Stimulated activated CD4-positive, alpha-beta T cell treated with anti-CD3 and anti-CD28 coated beads, Interleukin-1b, Interleukin-23, amount 100 ng/mL, for 4 hours (primary cell): ENCODE measurements at places on chromosomes 2 and 18.

DNA sequence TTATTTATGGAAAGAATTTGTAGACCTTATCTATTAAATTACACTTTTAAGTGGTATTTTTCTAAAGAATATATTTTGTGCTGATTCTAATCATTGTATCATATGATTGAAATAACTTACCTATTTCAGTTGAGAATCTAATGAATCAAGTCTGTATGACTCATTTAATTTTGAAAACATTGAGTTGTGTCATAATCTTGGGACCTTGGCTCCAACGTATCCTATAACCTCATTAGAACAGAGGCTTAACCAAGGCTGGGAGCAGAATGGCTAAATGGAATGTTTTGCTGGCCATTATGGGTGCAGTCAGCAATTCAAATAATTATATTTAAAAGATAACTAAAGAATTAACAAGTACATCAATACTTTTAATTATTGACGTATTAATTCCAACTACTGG lies 19.6 kb upstream of the GULP1 start:
- no peak for DNase-seq

- no peak for DNase-seq
Observed at GRCh38 chr18:65398347-65399075, 352.3 kb upstream of the CDH7 start.

DNA sequence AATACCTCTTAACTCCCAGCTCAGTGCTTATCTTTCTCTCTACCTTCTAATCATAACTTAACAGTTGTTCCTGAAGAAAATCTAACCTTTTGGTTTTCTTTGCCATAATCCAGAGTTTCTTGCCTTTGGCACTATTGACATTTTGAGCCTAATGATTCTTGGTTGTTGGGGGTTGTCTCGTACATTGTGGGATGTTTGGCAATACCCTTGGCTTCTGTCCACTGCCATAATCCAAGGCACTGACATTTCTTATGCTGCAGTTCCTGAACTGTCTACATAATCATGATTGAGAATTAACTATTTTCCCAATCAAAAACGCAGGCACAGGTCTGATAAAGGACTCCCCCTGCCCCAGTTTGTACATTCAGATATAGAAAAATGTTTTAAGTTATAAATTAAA lies 203.2 kb upstream of the MEX3C start:
- DNase-seq, result no peak

GRCh38 chr2:233354971-233355574 lies 779 bp downstream of the DGKD start:
- no peak for DNase-seq

GRCh38 chr2:23772056-23772455 lies 154.9 kb downstream of the ATAD2B start:
- no peak for DNase-seq

GRCh38 chr18:58952858-58953257 lies 88.2 kb downstream of the ZNF532 start:
- no peak for DNase-seq
